ENCODE measurements at places on chromosomes 1 and 21.

GRCh38 chr1:159000625-159001024 is 9.1 kb upstream of the IFI16 start:
- peak; percentile 89 for DNase-seq

DNA sequence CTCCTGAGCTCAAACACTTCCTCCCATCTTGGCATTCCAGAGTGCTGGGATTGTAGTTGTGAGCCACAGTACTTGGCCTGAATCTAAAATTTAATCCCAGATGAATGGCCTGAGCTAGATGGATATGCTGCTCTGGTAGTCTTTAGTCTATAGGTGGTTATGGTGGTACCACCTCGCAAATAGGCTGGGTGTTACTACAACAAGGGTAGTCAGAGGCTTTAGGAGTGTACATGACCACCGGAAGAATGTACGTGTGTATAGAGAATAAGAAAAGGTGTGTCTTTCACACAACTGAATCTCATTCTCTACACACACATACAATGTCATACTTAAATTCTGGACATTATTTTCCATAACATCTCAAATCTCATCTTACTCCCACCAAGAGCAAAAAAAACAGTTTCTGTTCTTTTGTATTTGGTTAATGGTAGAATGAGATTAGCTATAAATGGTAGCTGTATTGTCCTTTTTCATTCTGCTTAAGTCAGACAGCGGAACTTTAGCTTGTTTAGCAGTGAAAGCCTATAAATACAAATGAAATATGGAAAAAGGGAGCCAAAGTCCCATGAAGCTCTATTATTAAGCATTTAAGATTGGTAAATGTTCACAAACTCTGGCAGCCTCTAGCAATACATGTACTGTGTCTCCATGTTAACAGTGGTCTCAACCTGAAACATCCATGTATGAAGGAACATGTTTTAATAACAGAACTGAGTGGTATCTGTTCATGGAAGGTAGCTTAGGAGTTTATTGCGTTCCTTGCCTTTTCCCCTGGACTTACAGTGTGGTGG is 16.2 kb downstream of the CAP1 start:
- no peak for DNase-seq

DNA sequence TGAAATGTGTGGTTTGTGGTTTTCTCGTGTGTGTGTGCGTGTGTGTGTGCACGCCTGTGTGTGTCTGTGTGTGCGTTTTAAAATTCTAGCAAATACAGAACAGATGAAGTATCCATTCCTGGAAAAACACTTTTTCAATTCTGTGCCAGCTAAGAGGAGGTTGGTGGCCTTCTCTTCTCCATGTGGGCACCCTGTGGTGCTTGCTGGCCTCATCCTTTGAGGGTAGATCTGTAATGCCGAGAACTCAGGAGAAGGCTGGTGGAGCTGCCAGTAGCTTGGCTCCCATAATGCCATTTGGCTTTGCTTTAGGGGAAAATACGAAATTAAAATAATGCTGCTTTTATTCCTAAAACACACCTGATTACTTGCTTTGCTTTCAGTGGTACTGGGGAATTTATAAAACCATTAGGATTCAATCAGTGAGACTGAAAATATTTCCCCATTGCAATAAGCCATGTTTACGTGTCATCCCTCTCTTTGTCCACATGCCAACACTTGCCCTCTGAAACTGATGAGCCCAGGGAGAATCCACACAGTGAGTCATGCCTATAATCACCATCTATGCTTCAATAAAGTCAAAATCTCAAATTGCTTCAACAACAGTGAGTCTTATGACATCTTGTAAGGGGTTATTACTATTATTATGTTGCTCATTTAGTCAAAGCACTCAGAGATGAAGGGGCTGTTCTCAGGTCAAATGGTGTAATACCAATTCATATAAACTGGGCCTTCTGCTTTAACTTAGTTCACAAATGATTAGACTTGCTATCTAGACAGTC is 39.2 kb downstream of the ABCA4 start:
- DNase-seq, result peak; percentile 73

DNA sequence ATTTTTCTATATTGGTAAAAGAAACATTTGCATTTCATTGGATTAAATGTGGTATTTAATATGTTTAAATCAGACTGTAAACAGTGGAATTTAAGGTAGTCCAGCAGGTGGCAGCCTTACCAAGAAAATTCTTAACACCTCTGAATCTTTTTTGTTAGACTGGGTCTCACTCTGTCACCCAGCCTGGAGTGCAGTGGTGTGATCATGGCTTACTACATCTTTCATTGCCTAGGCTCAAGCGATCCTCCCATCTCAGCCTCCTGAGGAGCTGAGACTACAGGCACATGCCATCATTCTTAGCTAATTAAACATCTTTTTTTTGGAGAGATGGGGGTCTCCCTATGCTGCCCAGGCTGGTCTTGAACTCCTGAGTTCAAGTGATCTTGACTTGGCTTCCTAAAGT is 98.8 kb downstream of the RABGAP1L start:
- peak; percentile 45 for DNase-seq

DNA sequence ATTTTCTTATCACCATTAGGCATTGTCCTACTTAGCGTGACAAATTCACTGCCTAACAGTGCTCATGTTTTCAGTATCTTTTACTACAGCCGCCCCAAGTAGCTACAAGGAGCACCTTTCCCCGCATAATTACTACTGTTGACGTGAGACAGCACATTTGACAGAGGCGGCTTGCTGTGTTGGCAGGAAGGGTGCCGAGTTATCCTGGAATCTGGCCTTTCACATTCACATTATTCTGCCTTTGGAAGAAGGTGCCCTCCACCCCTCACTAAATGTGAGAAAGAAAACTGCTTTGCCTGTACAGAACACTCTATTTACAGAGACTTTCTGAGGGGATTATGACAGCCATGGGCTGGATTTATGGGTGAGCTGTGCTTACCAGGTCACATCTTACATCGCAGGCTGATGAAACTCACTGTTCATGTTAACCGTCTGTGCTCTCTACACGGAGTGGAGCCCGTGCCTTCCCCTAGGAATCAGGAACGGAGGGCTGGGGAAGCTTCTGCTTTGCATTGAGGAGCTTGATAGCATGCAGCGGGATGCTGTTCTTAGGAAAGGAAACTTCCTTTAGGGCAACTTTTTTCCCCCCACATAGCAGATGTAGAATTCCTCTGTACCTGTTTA is 148.0 kb upstream of the ZRANB2 start:
- no peak for DNase-seq
